ENCODE measurements at places on chromosomes 4 and X.

DNA sequence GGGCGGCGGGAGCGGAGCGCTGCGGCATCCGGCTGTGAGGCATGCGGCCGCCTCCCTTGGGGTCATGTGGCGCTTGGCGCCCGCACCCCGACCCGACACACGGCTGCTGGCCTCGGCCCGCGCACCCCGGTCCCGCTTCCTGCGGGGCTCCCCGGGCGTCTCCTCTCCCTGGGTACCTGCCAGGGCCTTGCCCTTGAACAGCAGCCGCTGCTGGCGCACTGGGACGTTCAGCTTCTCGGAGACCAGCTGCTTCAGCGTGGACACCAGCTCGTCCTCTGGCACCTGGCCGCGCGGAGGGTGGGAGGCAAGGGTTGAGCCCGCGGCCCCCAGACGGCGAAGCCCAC is 391 bp downstream of the UBL4A start:
- H3K4me3 ChIP-seq = peak overlapping the region; percentile 67
- DNase-seq = peak; percentile 51
- H3K36me3 ChIP-seq = no peaks in the 10 kb centered on the region
- H3K27ac ChIP-seq = no peak overlapping the region
- peaks cover 5% of the 10 kb centered on the region for H3K4me1 ChIP-seq

- H3K27ac ChIP-seq = no peak overlapping the region
- H3K4me1 ChIP-seq = no peaks in the 10 kb centered on the region
- DNase-seq = no peak
- H3K27me3 ChIP-seq = no peaks in the 10 kb centered on the region
These were observed 55.2 kb downstream of the GLRA2 start for GRCh38 chrX:14584548-14584947.

DNA sequence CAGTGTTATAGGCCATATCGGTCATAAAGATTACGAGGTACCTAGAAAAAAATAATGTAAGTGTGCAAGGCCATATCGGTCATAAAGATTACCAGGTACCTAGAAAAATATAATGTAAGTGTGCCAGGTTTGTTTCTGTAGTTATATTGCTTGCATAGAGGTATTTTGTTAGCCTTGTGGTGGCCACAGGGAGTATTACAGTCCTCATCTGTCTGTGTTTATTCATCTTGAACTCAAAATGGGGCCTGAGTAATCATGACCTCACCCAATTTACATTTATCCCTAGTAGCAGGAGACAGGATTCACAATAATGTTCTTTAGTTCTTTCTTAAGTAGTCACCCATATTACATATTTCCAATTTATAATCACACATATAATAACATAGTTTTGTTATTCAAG is 459.7 kb downstream of the MID1IP1 start:
- H3K27me3 ChIP-seq = no peaks in the 10 kb centered on the region
- H3K4me3 ChIP-seq = no peak overlapping the region
- peaks cover 3% of the 10 kb centered on the region for H3K4me1 ChIP-seq
- H3K27ac ChIP-seq = no peak overlapping the region
- DNase-seq = no peak

DNA sequence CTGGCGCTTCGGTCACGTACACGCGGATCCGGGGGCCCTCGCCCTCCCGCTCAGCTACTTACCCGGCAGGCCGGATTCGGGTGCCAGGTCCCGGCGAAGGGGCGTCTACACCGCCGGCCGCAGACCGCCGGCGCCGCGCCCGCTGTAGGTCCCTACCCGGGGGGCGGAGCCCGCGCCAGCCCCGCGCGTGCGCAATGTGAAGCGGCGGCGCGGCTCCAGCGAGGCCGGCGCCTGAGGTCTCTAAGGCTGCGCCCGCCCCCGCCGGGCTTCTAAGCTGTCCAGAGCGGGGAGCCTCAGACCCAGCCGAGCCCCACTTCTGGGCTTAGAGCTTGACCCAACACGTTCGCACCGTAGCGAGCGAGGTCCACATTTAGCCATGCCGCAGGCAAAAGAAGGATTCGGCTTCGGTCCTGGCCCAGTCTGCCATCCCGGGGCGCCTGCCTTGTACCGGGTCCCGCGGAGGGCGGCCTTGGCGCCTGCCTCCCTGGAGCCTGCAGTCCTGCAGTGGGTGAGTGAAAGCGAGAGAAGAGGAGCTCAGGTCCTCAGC is at the start of gene ZNF518B:
TSS of gene ZNF518B (minus strand) at position 172 of the 547 bp plus-strand sequence. CDS start 11,098 bp downstream, outside the sequence.
- peak within 1 kb of the TSS; percentile 43 for H3K4me3 ChIP-seq
- peaks cover 12% of the 10 kb centered on the region for H3K27me3 ChIP-seq
- peak within 1 kb of the TSS; percentile 79 for H3K27ac ChIP-seq
- peaks cover 19% of the 10 kb centered on the region for H3K4me1 ChIP-seq

DNA sequence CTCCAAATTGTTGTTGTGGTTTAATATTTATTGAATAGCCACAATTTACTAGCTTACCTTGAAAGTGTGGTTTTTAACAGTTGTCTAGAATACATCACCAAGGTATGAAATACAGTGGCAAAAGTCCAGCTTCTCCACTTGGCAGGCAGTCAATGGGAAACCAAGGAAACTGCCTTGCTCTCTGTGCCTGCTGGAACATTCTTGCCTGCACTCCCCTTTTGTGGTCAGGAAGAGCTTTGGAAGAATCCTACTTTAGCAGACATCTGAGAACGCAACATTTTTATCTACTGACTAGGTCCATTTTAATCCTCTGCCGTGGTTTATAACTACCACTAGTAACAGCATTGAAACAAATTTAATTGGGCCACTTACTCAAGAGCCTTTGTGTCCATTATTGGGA is 64.5 kb downstream of the TENM3 start:
- no peaks in the 10 kb centered on the region for H3K4me1 ChIP-seq
- no peaks in the 10 kb centered on the region for H3K27me3 ChIP-seq
- no peak overlapping the region for H3K4me3 ChIP-seq
- no peak overlapping the region for H3K27ac ChIP-seq

DNA sequence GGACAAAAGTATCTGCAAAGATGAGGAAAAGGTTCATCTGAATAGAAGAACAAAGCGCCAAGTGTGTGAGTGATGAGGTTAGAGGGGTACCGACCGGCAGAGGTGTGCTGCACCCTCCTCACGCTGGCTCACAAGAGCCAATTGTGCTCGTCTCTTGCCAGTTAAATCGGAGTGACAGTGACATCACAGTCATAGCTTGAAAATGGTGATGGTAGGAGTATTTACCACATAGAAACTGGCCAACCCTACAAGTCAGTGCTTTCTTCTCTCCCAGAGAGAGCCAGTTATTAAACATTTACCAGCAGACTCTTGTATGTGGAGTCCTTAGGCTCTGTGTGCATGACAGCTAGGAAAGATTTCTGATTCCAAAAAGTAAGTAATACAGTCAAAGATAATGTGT is 32.4 kb downstream of the CLDN22 start:
- no peaks in the 10 kb centered on the region for H3K4me1 ChIP-seq
- DNase-seq = no peak
- no peak overlapping the region for H3K4me3 ChIP-seq
- no peak overlapping the region for H3K27ac ChIP-seq

GRCh38 chr4:80216100-80216761 is 18.9 kb downstream of the PRDM8 start:
- no peak overlapping the region for H3K27ac ChIP-seq
- no peaks in the 10 kb centered on the region for H3K4me1 ChIP-seq
- no peak for DNase-seq
- no peak overlapping the region for H3K4me3 ChIP-seq
- no peaks in the 10 kb centered on the region for H3K36me3 ChIP-seq

DNA sequence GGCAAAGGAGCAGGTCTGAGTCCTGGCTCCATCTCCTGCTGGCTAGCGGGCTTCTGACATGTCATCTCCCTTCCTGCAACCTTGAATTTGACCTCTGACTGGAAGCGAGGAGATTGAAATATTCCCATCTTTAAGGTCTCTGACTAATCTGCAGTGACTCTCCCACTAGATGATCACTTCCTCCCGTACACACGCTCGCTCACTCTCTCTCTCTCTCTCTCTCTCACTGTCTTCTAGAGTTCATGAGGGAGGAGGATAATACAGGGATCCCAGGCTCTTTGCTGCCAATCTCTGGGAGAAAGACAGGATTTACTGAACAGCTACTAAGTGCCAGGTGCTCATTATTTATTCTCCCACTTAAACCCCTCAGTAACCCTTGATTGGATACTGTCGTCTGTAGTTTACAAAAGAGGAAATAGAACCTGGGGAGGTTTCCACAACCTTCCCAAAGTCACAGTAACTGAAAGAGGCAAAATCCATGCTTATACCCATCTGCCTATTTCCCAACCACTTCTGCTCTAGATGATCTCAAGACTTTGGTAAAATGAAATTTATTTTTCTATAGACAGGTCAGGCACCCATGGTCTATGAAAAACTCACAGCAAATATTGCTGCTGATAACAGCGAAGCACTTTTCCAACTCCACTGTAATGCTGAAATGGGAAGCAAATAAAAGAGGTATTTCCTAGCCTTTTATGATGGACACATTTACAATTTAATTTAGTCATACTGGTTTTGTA is 193.5 kb upstream of the C1QTNF7 start:
- H3K27ac ChIP-seq = no peak overlapping the region
- no peak overlapping the region for H3K4me3 ChIP-seq
- H3K27me3 ChIP-seq = no peaks in the 10 kb centered on the region
- peaks cover 13% of the 10 kb centered on the region for H3K4me1 ChIP-seq
- DNase-seq = peak; percentile 13
- H3K36me3 ChIP-seq = no peaks in the 10 kb centered on the region
